A673 (cell line): ENCODE measurements at places on chromosomes 2 and 18. TPM values are rescaled to one million over a fixed set of nuclear protein-coding genes. Genes with fewer than 3 reads are reported as not detected.

DNA sequence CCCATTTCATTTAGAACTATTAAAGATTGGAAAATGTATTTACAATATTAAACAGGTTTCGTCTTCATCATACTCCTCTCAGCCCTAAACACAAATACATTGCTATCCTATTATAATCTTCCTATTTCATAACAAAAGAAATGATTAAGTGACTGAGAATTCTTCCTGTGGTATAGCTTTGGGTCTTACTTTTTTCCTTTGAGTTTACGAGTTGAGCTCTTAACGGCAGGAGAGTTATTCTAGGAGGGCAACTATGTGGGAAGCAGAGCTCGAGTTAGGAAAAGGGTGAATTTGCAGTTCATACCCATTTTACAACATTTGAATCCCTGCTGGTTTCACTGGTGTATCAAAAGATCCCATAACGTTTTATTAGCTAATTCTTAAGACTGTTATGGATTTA is 105.0 kb downstream of the FIGN start:
- no peaks in the 10 kb centered on the region for H3K36me3 ChIP-seq
- H3K4me1 ChIP-seq = no peaks in the 10 kb centered on the region
- H3K27ac ChIP-seq = no peak overlapping the region
- DNase-seq = no peak
- H3K4me3 ChIP-seq = no peak overlapping the region
- no peaks in the 10 kb centered on the region for H3K27me3 ChIP-seq

- DNase-seq = no peak
- no peaks in the 10 kb centered on the region for H3K36me3 ChIP-seq
- H3K27ac ChIP-seq = no peak overlapping the region
- no peaks in the 10 kb centered on the region for H3K4me1 ChIP-seq
Observed at GRCh38 chr2:10507106-10507505, 59.0 kb upstream of the ODC1 start.

- no peaks in the 10 kb centered on the region for H3K27me3 ChIP-seq
- peaks cover 16% of the 10 kb centered on the region for H3K4me1 ChIP-seq
- H3K27ac ChIP-seq = no peak overlapping the region
- H3K36me3 ChIP-seq = no peaks in the 10 kb centered on the region
- H3K4me3 ChIP-seq = no peak overlapping the region
Observed at GRCh38 chr2:27291865-27292264, 9.6 kb downstream of the TRIM54 start.

- no peaks in the 10 kb centered on the region for H3K4me1 ChIP-seq
- H3K4me3 ChIP-seq = no peak overlapping the region
- H3K27ac ChIP-seq = no peak overlapping the region
Observed at GRCh38 chr2:58620093-58620492, 379.0 kb upstream of the FANCL start.

GRCh38 chr18:77111951-77112746 is 20.4 kb downstream of the MBP start:
- no peak overlapping the region for H3K4me3 ChIP-seq
- H3K36me3 ChIP-seq = no peaks in the 10 kb centered on the region
- DNase-seq = no peak
- H3K4me1 ChIP-seq = no peaks in the 10 kb centered on the region
- no peaks in the 10 kb centered on the region for H3K27me3 ChIP-seq
- H3K27ac ChIP-seq = no peak overlapping the region

GRCh38 chr2:21489080-21489479 is 365.3 kb downstream of the TDRD15 start:
- DNase-seq = no peak
- H3K4me3 ChIP-seq = no peak overlapping the region
- no peaks in the 10 kb centered on the region for H3K4me1 ChIP-seq
- H3K27me3 ChIP-seq = no peaks in the 10 kb centered on the region
- no peak overlapping the region for H3K27ac ChIP-seq

Gene MDH1B
- total RNA-seq = 0.68 and 0.86 TPM in 2 replicates

Gene FHL2
- total RNA-seq = 3.2 and 4.7 TPM in 2 replicates

DNA sequence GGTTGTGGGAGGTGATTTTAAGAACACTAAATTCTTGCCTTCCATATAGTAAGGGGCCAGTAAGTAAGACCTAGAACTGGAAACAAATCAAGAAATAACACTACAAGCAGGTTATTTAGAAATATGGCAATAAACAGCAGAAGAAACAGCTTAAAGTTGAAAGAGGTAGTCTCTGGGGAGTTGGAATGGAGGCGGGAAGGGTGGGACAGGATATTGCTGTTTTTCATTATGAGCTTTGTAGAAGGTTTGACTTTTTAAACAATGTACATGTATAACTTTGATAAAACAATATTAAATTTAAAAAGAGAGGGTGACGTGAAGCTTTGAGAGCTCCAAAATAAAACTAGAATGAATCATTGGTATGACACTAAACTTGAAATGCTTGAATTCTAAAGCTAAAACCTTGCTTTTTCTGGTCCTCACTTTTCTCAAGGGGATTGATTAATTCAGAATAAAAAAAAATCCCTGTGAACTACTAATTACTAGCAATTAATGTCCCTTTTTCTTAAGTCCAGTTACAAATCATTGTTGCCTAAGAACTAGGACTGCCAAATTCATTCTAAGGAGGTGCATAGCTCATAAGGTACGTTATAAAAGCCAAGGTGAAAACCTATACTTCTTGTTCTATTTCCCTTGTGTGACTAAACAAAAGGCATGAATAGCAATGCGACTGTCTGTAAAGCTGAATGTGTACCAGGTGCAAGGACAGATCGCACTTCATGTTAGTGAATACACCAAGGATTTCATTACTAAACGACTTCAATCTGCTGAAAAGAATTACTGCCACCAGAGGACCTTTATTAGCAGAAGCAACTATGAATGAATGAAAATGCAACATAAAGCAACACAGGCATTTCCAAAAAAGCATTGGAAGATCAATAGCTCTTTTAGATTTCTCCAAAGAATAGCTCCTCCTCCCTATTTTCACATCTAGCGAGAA is 177.5 kb downstream of the RBM43 start:
- no peaks in the 10 kb centered on the region for H3K27me3 ChIP-seq
- no peaks in the 10 kb centered on the region for H3K36me3 ChIP-seq
- peak; percentile 55 for DNase-seq
- H3K4me1 ChIP-seq = peaks cover 19% of the 10 kb centered on the region
- H3K4me3 ChIP-seq = no peak overlapping the region

DNA sequence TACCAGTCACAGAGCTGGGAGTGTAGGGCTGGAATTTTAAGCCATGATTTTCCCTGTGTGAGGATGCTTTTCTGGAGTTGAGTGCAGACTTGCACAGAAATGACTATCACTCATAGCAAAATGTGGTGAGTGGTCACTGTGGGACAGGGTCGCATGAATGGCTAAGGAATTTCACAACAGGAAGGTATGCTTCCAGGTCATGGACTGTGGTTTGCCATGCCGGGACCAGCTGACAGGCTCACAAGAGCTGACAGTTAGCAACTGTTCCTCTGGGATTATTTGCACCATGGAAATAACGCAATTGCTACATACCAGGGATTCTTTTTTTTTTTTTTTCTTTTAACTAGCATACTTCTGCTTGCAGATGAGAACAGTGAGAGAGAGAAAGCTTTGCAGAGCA is 3.8 kb upstream of the UXS1 start:
- H3K27ac ChIP-seq = no peak overlapping the region
- H3K27me3 ChIP-seq = no peaks in the 10 kb centered on the region
- H3K4me3 ChIP-seq = no peak overlapping the region
- H3K4me1 ChIP-seq = no peaks in the 10 kb centered on the region
- H3K36me3 ChIP-seq = no peaks in the 10 kb centered on the region

DNA sequence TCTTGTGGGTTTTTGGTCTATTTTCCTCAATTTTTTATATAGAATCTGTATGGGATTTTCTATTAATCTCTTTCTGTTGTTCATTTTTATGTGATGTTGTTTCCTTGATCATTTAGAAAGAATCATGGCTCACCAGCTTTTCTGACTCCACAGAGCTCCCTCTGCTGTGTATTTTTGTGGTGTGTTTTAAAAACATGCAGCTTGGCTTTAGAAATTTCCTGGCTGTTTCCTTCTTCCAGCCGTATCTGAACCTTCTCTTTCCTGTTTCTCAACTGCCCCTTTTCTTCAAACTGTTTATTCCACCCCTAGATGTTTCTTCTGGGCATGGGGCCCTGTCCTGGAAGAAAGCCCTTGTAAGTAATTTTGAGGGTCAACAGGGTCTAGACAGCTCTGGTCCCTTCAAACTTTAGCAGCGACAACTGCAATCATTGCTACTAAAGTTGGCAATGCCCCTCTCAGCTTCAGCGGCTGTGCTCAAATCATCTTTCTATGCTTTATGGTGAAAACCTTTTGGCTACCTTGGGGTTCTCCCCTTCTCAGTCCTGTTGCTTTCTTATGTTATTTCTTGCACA is 17.6 kb upstream of the COPS8 start:
- no peaks in the 10 kb centered on the region for H3K36me3 ChIP-seq
- no peak overlapping the region for H3K4me3 ChIP-seq
- no peaks in the 10 kb centered on the region for H3K27me3 ChIP-seq
- DNase-seq = no peak

Gene NAT8
- total RNA-seq = not detected in 2 replicates

Gene PTPRM
- not detected in 2 replicates for total RNA-seq

Gene HOXD12
- 0.58 and 0.72 TPM in 2 replicates for total RNA-seq

Gene KYNU
- 0.44 and 2.5 TPM in 2 replicates for total RNA-seq

Gene SKOR2
- total RNA-seq = not detected in 2 replicates

DNA sequence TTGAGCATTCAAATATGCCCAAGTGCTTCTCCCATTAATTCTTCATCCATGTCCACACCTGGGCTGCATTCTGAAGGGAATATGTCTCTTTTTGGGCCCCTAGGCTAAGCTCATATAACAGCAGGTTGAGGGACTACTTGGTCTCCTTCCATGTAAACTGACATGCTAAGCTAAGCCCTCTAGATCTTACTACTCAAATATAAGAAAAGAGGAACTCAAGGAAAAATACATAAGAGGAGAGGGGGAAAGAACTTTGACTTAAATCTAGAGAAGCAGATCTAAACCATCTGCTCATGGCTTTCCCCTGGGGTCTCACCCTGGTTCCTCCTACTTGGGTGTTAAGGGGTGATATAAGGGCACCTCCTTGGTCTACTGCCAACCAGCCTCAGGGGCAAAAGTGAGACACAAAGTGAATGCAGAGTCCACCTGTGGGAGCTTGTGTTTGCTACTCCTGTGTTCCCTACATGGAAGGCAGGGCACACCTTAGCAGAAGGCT is 19.8 kb upstream of the NFU1 start:
- DNase-seq = no peak
- no peak overlapping the region for H3K27ac ChIP-seq
- H3K4me1 ChIP-seq = no peaks in the 10 kb centered on the region
- no peaks in the 10 kb centered on the region for H3K27me3 ChIP-seq
- no peak overlapping the region for H3K4me3 ChIP-seq

GRCh38 chr18:25648716-25649260 is 296.8 kb upstream of the ZNF521 start:
- no peaks in the 10 kb centered on the region for H3K27me3 ChIP-seq
- H3K4me1 ChIP-seq = no peaks in the 10 kb centered on the region
- no peaks in the 10 kb centered on the region for H3K36me3 ChIP-seq
- H3K4me3 ChIP-seq = no peak overlapping the region

GRCh38 chr2:235170536-235171521 is 219.0 kb downstream of the SH3BP4 start:
- H3K27me3 ChIP-seq = no peaks in the 10 kb centered on the region
- peaks cover 31% of the 10 kb centered on the region for H3K4me1 ChIP-seq
- H3K36me3 ChIP-seq = no peaks in the 10 kb centered on the region
- H3K27ac ChIP-seq = peak overlapping the region; percentile 82
- DNase-seq = peak; percentile 94

DNA sequence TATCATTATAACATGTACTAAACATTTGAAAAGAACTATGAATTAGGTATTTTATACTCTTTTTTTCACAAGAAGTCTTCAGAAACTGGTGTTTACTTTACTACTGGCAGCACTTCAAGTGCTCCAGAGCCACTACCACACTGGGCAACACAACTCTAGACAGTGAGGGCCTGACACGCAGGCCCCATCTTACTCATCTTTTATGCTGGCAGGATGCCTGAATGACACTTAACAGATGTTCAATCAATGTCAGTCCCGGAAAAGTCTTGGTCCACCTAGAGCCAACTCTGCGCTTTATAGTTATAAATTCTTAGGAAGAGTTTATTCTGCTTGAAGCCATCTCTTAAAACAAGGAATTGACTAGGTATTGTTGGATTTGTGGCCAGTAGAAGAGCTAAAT is 8.7 kb upstream of the WIPF1 start:
- H3K4me1 ChIP-seq = no peaks in the 10 kb centered on the region
- no peak overlapping the region for H3K4me3 ChIP-seq
- H3K27me3 ChIP-seq = no peaks in the 10 kb centered on the region
- peak; percentile 32 for DNase-seq

Gene DSC1
- not detected in 2 replicates for total RNA-seq

- H3K4me1 ChIP-seq = no peaks in the 10 kb centered on the region
- no peak for DNase-seq
- H3K4me3 ChIP-seq = no peak overlapping the region
- H3K27me3 ChIP-seq = no peaks in the 10 kb centered on the region
- no peak overlapping the region for H3K27ac ChIP-seq
Observed at GRCh38 chr2:45758018-45758417, 106.5 kb downstream of the PRKCE start.

- DNase-seq = no peak
- H3K27me3 ChIP-seq = no peaks in the 10 kb centered on the region
Observed at GRCh38 chr2:46684661-46685060, 205.3 kb downstream of the TMEM247 start.

GRCh38 chr2:71592181-71592711 is 138.9 kb downstream of the DYSF start:
- no peaks in the 10 kb centered on the region for H3K27me3 ChIP-seq
- no peaks in the 10 kb centered on the region for H3K4me1 ChIP-seq
- no peak overlapping the region for H3K4me3 ChIP-seq
- no peak overlapping the region for H3K27ac ChIP-seq
- DNase-seq = no peak

Gene SSB
- total RNA-seq = 219 and 231 TPM in 2 replicates
